ENCODE measurements at places on chromosomes 6 and 20. TPM values are rescaled to one million over a fixed set of nuclear protein-coding genes. Genes with fewer than 3 reads are reported as not detected.

DNA sequence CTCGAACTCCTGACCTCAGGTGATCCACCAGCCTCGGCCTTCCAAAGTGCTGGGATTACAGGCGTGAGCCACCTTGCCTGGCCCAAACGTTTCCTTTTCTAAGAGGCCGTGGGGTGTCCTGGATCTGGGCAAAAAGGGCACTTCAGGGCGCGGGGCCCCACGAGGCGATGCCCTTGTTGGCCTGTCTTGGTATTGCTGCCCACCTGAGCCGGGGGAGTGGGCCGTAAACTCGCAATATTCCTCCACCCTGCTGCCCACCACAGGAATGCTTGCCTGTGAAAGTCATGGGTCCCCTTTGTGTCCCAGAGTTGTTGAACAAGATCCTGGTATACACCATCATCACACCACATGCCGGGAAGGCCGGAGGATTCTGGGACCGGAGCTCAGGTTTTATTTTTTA lies 49.0 kb downstream of the SSR1 start:
- DNase-seq: no peak

DNA sequence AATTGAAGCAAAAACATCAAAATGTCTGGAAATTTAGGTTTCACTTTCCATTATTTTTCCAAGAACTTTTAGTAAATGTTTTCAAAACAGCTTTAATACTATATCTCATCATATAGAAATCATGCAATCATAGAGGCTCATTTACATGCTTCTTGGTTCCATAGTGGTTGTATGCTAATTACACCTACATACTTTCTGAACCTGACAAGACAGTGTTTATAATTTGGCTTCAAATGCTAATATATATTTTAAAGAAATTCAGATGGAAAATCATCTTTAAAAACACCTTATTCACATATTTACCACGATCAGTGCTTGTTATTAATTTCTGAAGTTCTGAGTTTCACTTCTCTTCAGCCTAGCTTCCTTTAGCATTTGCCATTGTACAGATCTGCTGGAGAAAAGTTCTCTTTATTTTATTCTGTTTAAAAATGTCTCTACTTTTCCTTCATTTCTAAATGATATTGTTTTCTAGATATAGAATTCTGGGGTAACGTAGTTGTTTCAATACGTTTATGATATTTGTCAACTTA lies 89.9 kb downstream of the PLCB1 start:
- DNase-seq: no peak

GRCh38 chr6:70714716-70715257 lies 47.1 kb downstream of the SMAP1 start:
- DNase-seq: no peak

DNA sequence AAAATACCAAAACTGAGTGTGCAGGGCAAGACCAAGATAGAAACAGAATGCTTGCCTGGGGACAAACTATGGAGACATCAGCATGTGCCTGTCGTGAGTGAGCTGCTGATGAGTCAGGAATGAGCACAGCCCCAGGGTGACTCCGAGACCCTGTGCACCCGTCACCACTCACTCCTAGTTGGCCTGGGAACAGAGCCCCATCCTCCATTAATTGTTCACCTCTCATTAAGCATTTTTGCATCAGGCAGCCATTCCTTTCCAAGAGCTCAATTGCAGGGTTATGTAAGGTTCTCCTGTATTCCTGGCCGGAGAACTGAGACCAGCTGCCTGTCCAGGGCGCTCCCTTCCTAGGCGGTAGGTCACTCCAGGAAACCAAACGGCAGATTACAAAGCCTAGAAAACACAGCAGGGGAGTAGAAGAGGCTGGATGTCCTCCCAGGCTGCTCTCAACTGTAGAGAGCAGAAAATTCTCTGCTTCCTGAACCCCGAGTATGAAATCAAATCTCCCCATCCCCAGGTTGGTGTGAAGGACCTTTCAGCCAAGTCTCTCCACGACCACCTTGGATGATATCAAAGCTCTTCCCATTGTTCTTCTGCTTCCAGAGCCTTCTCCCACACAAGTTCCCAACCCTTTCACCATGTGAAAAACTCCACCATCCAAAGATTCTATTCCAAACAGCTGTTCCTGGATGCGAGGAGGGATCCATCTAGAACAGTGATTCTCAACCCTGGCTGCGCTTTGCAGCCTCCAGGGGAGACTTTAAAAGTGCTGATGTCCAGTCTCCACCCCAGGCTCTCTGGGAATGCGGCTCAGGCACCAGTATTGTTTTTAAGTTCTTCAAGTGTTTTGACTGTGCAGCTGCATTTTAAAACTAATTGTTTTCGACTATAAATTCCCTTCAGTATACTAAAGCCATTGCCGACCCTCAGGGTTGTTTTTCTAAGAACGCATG lies 532.6 kb upstream of the JARID2 start:
- no peak for DNase-seq

- DNase-seq: no peak
These were observed 9.2 kb upstream of the DSP start for GRCh38 chr6:7532232-7532631.

GRCh38 chr20:32466739-32467505 lies 108.8 kb downstream of the ASXL1 start:
- DNase-seq: no peak

GRCh38 chr6:38284802-38285394 lies 354.8 kb downstream of the BTBD9 start:
- no peak for DNase-seq

DNA sequence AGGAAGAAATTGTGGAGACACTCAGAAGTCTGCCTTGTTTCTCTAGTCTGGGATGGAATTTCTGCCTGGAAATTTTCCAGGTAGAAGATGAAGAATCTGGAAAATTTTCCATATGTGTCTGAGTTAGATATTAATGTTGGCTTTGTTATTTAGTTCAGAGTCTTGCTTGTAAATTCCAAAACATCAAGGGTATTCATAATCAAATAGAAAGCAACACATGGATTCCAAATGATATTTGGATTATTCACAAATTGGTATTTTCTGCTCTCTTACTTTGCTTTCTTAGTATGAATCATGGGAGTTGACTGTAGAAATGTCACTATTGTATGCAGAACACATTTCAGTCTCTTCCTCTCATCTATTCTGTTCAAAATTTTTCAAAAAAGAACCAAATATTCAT lies 116.0 kb downstream of the GRIK2 start:
- no peak for DNase-seq

Gene PAK1IP1
- 19.1 TPM for polyA plus RNA-seq

All from SK-N-SH (cell line).